Activated naive CD8-positive, alpha-beta T cell treated with anti-CD3 and anti-CD28 coated beads, Interleukin-2, amount 10 ng/mL, durations not matched to agents 7 days and 5 days (primary cell): ENCODE measurements at places on chromosomes 2 and 18.

DNA sequence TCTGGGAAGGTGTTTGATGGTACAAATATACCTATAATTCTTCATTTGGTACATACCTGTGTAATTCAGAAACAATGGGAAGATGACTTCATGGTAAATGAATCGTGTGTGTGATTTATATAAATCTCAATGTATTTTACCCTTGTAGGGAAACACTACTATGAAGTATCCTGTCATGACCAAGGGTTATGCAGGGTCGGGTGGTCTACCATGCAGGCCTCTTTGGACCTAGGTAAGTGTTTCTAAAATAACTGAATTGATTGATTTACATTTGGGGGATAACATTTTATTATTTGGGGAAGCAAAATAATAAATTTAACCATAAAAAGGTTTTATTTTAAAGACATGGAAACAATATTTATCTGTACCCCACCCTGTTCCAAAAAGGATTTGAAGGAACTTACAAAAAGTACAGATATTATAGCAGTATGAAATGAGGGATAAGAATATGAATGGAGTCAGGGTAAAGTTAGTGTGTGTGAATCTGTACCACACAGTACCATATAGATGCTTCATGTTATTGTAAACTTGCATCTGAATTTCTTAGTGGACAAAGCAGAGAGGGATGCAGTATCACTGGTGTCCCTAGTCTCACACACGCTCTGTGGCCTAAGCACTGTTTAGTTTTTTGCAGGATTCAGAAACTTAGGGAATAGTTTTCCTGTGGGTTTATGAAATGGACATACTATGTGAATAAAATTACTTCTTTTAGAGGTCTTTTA, 11.5 kb downstream of the DDX1 start:
- DNase-seq: no peak

GRCh38 chr2:165114346-165114939, 89.4 kb downstream of the SCN3A start:
- no peak for DNase-seq

GRCh38 chr2:161406316-161406715, 9.8 kb upstream of the TBR1 start:
- no peak for DNase-seq

DNA sequence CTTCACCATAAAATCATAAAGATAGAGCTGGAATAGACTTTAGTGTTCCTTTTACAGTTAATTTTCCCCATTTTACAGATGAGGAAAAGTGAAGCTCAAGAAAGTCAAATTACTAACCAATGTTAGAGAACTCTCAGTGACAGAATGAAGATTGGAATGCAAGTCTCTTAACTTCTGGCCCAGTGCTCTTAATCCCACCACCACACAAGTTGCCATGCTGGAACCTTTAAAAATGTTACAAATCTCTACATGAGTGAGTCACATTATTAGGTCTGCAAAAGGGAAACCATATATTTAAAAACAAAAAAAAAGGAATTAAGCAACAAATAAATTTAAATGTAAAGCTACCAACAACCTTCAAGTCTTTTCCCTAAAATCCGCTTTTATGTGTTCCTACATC, 3.5 kb downstream of the NCKAP1 start:
- DNase-seq: no peak

- no peak for DNase-seq
Measured at GRCh38 chr18:47709556-47709955, 220.9 kb downstream of the SMAD2 start.

DNA sequence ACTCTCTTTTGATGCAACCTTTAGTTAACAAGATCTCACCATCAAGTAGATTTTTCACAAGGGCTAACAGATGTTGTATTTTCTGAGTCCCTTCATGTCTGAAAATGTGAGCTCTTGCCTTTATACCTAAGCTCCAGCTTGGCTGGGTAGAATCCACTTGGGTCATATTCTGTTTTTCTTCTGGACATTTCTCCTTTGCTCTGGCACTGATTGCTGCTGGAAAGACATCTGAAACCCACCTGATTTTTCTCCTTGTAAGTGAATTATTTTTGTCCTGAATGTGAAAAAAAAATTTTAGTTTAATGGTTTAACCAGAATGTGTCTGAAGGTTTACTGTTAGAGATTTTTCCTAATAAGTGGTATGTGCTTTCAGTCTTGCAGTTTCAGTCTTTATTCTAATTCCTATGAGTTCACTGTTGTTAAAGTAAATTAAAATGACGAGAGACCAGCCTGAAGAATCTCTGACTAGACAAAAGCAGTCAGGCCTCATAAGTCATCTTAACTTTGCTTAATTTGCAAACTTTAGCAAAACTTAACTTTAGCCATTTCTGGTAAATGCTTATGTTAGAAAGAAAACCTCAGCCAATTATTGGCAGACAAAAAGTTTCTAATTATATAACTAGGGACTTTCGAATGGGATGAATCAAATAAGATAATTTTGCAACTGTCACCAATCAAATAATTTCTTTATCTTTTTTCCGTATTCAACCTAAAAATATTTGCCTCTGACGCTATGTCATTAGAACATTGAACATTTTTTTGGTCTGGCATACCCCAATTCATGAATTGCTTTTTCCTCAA, 70.8 kb downstream of the ACAA2 start:
- no peak for DNase-seq

DNA sequence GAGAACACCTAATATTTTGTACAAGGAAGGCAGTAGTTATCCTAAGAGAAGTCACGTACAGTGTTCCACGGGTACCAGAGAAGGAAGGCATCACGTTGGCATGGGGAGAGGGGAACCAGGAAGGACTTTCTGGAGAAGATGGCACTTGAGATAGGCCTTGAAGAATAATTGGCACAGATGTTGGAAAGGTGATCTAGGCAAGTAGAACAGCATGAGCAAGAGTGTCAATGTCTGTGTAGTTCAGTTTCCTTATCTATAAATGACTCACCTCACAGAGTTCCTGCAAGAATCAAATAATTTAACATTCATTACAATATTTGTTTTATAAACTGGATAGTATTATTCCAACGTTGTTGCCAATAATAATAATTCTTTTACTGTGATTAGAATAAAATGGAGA, 48.3 kb upstream of the BZW1 start:
- DNase-seq: no peak

DNA sequence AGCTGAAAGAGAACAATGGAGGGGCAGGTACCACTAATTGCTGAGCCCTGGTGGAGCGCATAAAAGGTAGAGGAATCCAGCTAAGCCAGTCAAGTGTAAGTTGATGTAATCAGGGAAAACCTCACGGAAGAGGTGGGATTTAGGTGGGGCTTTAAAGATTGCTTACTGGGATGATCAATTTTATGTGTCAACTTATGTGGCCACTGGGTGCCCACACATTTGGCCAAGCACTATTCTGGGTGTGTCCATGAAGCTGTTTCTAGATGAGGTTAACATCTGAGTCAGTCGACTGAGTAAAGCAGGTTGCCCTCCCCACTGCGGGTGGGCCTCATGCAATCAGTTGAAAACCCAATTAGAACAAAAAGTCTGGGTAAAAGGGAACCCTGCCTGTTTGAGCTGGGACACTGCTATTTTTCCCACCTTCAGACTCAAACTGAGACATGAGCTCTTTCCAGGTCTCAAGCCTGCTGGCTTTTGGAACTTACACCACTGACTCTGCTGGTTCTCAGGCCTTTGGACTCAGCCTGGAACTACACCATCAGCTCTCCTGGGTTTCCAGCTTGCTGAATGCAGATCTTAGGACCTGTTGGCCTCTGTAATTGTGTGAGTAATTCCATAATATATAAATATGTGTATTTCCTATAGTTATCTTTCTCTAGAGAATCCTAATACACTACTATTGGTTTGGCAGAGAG, 67.3 kb downstream of the MYO5B start:
- DNase-seq: no peak

DNA sequence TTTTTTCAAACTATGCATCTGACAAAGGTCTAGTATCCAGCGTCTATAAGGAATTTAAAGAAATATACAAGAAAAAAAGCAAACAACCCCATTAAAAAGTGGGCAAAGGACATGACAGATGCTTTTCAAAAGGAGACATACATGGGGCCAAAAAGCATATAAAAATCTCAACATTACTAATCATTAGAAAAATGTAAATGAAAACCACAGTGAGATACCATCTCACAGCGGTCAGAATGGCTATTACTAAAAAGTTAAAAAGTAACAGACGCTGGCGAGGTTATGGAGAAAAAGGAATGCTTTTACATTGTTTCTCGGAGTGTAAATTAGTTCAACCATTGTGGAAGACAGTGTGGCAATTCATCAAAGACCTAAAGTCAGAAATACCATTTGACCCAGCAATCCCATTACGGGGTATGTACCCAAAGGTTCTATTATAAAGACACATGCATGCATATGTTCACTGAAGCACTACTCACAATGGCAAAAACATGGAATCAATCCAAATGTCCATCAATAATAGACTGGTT, 643.1 kb upstream of the LRRTM1 start:
- no peak for DNase-seq

DNA sequence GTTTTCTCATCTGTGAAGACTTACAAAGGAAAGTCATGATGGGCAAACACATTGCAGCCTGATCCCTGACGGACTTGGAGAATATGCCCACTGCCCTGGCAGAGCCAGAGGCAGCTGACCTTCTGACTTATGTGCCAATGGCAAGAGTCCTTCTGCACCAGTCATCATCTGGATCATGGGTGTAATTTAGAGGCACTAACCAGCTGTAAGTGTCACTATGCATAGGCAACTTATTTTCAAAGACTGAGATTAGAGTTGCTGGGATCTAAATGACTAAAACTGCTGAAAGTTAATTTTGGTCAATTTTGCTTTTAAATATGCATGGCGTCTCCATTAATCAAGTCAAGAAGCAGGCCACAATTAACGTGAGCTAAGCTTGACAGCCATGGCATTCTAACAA, 261.2 kb downstream of the BCL11A start:
- DNase-seq: no peak

DNA sequence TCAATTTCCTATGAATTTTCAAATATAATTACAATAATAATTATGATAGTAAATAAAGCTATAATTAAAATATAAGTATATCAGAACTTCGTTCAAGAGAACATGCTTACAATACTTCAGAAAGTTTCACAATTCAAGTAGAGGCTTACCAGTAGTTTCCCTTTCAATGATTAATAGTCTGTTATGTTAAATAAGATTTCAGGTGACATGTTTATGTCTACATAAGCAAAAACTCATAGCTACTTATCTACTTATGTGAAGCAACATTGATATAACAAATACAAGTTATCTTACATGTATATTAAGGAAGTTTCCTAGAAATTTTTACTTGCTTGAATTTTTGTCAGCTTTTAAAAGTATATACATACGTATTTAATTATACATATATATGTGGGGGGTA, 4.5 kb upstream of the COL3A1 start:
- no peak for DNase-seq

DNA sequence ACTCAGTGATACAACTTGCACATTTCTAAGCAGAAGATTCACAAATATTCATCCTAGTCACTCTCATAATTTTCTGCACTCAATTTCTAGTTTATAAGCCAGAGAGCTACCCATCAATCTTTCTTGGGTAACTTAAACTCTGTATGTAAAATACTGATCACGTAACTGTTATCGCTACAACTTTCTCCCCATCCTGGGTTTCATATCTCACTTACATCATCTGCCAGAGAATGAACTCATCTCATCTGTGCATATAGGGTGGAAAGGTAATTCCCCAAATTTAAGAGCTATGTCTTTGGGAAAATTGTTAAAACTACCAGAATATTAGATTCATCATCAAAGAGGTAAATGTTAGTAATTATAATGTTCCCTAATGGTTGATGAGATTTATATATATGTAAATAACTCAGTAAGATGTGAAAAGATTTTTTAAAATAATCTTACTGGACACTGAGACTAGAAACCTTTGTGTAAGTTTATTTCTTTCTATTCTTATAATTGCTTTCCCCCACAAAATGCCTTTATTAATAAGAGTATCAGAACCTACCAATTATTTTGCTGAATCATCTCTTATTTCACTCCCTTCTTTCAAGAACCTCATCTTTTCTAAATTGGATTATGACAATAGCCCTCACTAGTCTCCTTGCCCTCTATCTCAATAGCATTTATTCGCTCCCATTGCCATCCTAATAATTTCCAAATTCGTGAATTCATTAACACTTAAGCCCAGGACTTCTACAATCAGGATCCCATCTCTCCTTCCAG, 729.0 kb downstream of the EPHA4 start:
- no peak for DNase-seq

DNA sequence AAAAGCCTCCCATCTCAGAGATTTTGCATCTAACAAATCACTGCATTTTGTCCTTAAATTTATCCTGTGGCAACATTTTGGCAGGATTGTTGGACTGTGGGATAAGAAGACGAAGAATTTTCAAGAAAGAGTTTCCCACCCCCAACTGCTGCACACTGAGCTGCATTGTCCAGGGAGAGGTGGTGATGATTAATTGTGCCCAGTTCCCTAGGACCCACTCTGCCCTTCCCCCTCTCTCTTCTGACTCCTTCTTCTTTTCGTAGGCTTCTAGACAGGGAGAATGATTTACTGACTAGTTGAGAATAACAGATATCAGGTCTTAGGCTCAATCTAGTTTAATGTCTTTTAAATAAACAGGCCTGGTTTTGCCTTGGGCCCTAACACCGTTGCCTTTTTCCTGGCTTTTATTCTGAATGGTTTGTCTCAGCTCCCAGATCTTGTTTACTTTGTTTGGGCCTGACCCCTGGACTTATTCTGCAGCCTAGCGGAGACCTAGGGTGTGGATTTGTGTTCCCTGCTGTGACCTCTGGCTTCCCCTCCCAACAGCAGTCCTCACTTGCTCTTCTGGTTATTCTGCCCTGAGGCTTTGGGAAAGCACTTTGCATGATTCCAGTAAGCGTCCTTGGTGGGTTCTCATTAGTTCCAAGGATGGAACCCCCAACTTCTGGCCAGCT, 233.3 kb downstream of the INSIG2 start:
- no peak for DNase-seq

GRCh38 chr2:66048667-66049066, 386.3 kb upstream of the MEIS1 start:
- DNase-seq: no peak

DNA sequence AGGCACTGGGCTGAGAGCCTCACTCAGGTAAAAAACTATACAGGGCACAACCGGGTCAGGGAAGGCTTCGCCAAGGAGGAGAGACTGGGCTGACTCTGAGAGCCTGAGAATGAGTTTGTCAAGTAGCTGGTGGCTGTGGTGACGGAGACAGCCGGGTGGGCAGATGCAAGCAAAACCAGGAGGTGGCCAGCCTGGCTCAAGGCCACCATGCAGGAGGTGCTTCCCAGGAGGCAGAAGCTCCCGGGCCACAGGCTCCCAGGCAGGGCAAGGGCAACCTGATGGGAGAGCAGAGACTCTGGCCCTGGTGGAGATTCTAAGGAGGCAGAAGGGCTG, 2.9 kb upstream of the INHBB start:
- DNase-seq: peak; percentile 39

- no peak for DNase-seq
Measured at GRCh38 chr18:43916984-43917383, 639.7 kb upstream of the SYT4 start.
